A549 (cell line): ENCODE measurements at places on chromosomes 6 and 20. TPM values are rescaled to one million over a fixed set of nuclear protein-coding genes. Genes with fewer than 3 reads are reported as not detected.

GRCh38 chr20:19918965-19919329 is 98.2 kb upstream of the NAA20 start:
- DNase-seq, result no peak

GRCh38 chr6:123533862-123534648 is 102.7 kb downstream of the TRDN start:
- no peak for DNase-seq

DNA sequence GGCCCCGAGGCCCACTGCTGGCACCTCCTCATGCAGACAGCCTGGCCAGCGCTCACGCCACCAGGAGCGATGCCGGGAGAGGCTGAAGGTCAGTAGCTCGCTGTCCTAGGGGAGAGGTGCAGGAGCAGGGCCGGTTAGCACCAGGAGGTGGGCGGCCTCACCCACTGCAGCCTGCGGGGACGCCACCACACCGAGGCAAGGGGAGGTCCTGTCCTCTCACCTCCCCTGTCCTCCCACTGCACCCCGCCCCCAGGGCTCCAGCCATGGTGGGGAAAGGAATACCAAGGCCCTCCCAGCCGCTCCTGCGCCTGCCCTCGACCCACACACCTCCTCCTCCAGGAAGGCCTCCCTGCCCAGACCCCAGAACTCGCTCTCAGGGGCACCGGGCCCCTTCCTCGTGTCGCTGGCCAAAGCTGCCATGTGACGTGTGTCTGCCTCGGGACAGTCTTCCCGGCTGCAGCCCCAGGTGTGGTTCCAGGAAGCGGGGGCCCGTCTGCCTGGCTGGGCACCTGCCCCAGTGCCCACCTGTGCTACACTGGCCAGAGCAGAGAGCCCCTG is 6.5 kb downstream of the NKAIN4 start:
- no peak for DNase-seq

DNA sequence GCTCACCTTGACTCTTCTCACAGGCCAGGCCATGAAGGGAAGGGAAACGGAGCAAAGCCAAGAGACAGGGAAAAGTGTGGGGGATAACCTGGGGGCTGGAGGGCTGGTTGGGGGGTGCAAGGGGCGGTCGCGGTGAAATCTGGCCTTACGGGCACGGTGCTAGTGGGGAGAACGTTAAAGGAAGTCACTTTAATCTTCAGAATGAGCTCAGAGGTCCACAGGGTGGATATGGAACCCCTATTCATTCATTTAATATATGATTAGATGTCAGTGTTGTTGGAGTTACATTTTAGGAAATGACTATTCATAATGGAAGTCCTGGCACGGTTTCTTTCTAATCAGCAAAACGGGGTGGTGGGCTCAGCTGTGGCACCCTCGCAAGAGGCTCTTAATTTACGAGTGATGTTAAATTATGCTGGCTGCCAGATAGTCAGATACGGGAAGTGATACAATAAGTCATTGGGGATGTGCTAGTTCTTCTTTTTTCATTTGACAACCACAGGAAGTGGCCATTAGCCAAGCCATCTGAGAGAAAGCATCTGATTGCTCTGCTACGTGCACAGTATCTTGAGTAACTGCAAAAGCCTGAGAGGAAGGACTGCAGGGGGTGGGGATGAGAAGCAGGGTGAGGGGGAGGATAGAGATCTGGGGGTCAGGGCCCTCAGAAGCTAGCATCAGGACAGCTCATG is 253.0 kb downstream of the QKI start:
- no peak for DNase-seq

- no peak for DNase-seq
Measured at GRCh38 chr6:133704371-133704770, 184.5 kb upstream of the TCF21 start.

DNA sequence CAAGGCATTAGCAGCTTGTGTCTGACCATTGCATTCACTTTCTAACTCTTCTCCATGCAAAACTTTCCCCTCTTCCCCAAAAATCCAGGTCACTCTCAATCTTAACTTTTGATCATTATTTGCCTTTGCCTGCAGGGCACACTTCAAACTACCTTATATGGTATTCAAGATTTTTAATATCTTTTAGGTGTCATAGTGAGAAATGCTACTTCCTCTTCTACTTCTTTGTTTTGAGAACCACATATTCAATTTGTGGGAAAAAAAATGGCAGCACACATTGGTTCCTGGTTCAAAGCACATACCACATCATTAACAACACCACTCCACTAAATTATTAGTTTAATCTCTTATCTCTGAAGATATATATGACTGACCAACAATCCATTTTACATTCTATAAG is 1267.0 kb upstream of the CITED2 start:
- no peak for DNase-seq

DNA sequence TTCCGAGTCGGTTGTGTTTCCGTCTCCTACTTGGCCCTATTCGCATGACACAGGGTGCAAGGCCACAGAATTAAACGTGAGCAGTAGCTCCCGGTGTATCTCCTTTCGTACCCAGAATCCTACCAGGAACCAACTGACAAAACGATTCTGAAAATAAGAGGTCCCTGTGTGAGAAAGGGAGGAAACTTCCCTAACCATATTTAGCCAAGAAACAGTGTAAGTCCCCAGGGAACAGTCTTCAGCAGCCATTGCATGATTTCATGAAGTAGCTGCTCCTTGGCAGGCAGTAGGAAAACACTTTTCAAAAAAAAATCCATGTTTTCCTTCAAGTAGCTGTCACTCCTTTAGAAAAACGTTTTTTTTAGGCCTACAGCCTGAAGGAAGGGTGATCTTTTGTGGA is 46.9 kb downstream of the PDE10A start:
- no peak for DNase-seq

GRCh38 chr6:42693725-42694323 is 28.6 kb downstream of the PRPH2 start:
- no peak for DNase-seq

DNA sequence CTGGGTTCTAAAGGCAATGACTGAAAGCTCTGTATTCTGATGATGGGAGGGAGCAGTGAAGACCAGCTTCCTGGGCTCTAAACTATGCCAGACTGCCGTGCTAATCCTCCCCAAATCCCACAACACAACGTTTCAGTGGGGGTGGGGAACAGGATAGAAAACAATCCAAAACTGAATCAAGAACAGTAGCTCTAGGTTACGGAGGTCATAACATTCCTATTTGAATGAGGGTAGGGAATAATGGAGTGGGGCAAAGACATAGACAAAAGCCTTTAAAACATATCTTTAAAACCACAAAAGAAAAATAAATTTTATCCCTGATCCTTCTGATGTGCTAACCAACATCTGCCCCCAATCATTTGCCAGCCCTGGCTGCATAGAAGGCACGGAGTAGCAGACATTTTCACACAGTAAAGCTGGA is 7.8 kb downstream of the USP49 start:
- no peak for DNase-seq

- DNase-seq, result no peak
Measured at GRCh38 chr6:156880913-156881312, 103.7 kb downstream of the ARID1B start.

The POU5F1 gene
- 2.7 to 3.5 TPM (median 2.8 TPM) in 3 replicates for polyA plus RNA-seq

The MCCD1 gene
- polyA plus RNA-seq, result not detected in 3 replicates

The DNAH8 gene
- polyA plus RNA-seq, result not detected in 3 replicates

The UBD gene
- polyA plus RNA-seq, result 0.41 to 1.2 TPM (median 0.69 TPM) in 3 replicates

The PHACTR1 gene
- 0.07 TPM in 1 of 3 replicates, not detected in the others for polyA plus RNA-seq
